Activated CD8-positive, alpha-beta memory T cell treated with anti-CD3 and anti-CD28 coated beads for 48 hours (primary cell): ENCODE measurements at places on chromosomes 1 and 21.

- no peak for DNase-seq
Observed at GRCh38 chr1:78073441-78073840, 27.7 kb downstream of the GIPC2 start.

DNA sequence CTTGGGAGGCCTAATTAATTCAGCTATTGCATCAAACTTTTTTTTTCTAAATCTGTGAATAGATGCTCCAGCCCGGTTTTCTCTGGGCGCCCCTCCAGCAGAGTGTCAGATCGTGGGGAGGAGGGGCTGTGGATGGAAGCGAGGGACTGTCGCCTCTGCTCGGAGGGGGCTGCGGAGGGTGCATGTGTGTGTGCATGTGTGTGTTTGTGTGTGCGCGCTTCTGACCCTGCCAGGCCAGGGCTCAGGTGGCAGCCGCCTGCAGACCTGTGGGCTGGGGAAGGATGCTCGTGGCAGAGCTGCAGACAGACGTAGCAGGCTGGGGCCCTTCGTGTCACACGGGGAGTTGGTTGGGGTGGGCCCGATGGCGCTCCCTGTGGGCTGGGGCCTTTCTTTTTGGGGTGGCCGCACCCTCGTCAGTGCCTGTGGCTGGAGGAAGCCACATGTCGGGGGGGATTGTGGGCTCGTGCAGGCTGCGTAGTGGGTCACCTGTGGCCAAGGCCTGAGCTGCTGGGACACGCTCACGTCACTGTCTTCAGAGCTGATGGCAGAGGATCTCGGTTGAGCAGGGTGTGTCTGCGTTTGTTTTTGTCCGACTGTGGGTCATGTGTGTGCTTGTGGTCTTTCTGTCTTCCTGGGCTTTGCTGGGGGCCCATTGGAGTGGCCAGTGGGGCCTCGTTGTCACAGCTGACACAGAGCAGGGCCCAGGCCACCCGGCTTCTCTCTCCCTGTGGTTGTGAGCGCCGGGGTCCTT is 2.8 kb downstream of the SKI start:
- peak; percentile 33 for DNase-seq

DNA sequence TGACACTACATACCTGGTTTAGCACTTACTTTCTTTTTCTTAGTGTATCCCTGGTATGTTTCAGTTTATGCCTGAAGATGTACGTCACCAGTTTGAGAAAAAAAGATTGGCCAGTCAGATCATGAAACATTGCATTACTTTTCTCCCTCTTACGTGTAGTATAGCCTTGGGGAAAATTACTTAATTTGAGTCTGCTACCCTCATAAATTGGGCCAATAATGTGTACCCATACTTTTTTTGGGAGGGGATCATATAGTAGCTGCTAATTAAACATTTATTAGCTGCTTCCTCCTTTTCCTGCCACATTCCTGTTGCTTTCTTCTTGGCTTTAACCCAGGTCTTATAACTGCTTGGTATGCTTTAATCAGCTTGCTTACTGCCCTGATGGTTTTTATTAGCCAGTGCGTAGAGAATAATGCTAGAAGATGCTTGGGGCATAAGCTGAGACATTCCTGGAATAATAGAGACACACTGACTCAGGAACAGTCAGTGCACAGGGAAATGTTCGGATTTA is 32.1 kb downstream of the RABGAP1L start:
- DNase-seq = no peak

DNA sequence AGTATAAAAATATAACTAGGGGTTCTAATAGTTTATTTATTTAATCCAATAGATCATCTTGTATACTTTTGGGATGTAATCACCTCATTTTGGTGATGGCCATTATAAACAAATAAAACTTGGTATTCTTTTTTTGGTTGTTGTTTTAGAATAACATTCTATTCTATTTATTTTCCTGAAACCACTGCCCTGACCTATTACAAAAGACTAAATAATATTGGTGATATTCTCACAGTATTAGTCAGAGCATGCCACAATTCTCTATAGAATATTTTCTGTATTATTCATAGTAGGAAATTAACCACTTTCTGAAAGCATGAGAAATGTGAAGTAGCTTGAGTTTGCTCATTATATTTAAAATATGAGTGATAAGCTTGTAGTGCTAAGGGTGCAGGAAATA is 54.1 kb upstream of the LRRC7 start:
- no peak for DNase-seq

GRCh38 chr1:201213926-201214325 is 23.3 kb downstream of the IGFN1 start:
- no peak for DNase-seq

DNA sequence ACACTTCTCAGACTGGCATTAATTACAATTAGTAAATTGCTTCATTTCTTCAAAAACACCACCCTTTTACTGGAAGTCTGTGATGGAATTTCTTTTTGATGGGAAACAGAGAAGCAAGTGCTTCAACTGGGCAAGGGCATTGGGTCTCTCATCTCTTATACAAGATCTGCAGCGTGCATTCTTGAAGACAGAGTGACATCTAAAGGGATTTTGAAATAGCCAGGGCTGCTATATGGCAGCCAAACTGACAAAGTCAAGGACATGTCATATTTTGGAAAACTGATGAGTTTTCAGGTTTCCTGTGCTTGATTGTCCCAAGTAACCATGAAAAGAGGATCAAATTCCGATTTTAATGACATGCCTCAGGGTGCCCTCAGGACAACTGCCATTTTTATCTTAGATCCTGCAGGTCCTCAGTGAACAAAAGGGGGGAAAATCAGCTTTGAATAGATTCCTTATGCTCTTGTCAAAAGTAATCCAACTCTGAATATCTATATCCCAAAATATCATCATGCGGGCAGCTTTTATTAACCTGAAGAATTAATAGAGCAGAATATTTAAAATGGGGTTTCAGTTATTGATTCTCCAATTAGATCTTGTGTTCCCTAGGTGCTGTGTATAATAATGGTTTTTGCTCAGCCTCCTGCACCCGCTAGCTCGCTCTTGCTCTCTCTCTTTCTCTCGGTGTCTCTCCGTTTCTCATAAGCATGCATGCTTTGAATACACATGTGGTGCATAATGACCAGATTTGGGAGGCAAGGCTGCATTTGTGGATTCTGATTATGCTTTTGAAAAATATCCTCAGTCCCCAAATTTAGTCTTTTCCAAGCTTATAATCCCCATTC is 221.8 kb downstream of the TTLL7 start:
- no peak for DNase-seq

DNA sequence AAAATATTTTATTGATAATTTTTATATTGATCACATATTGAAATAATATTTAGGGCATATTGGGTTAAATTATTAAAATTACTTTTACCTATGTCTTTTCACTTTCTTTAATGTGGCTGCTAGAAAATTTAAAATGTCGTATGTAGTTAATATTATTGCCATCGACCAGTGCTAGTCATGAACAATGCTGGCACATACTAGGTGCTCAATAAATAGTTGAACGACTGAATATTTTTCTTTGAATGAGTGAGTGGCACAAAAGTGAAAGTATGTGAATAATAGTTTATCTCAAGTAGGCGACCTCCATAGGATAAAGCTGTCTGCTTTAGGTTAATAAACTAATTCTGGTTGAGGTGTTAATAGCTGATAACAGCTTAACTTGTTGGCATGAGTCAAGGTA is 150.8 kb upstream of the FGGY start:
- no peak for DNase-seq

DNA sequence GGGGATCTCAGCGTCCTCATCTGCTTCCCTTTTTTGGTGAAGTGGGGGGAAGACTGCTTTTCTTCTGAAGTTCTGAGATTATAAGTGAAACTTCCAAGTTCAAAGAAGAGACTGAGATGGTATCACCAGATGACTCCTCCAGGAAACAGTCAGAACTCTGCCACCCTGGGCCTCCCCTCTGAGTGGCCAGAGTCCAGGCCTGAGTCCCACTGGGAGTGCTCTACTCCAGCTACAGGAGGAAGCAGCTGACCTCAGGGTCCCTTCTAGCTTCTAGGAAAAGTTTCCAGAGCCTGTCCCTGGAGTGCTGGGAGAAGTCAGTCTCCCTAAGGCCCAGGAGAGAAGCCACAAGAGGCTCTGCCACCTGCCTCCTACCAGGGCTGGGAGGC is 104.7 kb downstream of the CASZ1 start:
- no peak for DNase-seq

- DNase-seq = no peak
Observed at GRCh38 chr1:205319081-205320018, 2.2 kb downstream of the NUAK2 start.

GRCh38 chr1:50609508-50609907 is 186.3 kb upstream of the DMRTA2 start:
- DNase-seq = no peak

DNA sequence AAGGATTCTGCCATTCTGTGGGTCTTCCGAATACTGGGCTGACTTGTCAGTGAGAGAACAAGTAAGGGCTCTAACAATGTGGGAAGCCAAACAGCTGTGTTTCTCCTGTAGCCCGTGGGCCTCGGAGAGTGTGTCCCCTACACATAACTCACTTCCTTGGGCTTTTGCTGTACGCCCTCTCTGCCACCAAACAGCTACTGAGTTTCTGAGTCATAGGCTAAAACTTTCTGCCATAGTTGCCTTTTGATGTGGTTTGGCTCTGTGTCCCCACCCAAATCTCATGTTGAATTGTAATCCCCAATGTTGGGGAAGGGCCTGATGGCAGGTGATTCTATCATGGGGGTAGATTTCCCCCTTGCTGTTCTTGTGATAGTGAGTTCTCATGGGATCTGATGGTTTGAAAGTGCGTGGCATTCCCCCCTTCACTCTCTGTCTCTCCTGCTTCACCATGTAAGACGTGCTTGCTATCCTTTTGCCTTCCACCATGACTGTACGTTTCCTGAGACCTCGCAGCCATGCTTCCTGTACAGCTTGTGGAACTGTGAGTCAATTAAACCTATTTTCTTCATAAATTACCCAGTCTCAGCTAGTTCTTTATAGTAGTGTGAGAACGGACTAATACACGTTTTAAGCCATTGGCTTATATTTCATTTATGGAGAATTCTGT is 194.8 kb upstream of the HMCN1 start:
- no peak for DNase-seq

DNA sequence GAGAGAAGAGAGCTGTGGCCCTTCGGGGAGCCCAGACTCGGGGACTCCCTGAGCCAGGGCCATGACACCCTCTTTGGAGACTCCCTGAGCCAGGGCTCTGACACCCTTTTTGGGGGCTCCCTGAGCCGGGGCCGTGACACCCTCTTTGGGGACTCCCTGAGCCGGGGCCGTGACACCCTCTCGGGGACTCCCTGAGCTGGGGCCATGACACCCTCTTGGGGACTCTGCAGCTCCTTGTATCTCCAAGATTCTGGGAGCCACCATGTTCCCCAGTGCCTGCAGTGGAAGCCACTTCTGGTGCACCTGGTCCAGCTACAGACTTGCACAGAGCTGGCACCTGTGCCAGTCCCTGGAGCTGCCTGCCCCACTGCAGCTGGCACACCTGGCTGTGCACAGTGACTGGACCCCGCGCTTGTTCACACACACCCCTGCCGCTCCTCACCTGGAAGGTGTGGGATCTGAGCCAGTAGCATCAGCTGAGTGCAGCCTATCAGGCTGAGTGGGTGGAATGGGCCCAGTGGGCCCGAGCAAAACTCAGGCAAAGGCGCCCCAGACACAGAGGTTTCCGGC is 3.8 kb upstream of the SSU72 start:
- DNase-seq = no peak

DNA sequence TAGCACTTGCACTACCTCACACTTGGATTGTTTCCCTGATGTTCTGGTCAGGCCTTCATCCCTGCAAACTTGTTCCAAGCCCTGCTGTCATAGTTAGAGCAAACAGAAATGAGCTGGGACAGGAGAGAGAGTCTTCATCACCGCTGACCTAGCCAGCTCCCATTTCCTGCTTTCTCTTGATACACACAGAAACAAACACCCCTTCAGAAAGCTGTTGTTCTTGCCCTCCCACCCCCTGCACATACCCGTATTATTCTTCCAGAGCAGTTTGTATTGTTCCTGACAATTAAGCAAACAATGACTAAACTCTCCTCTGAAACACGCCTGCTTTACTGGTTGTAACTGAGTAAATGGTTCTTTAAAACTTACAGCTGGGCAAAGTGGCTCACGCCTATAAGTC is 2.9 kb upstream of the SYT2 start:
- no peak for DNase-seq
